ENCODE measurements at places on chromosomes 7 and 10.

GRCh38 chr10:94500063-94500462 is 45.5 kb upstream of the HELLS start:
- DNase-seq = no peak

- DNase-seq = no peak
Measured at GRCh38 chr7:23334482-23335056, 35.4 kb downstream of the MALSU1 start.

- no peak for DNase-seq
Measured at GRCh38 chr7:140645166-140645900, 4.7 kb upstream of the DENND2A start.

- no peak for DNase-seq
Measured at GRCh38 chr7:2044883-2045471, 187.8 kb downstream of the MAD1L1 start.

- DNase-seq = no peak
Measured at GRCh38 chr7:107277331-107277730, 108.5 kb downstream of the HBP1 start.

DNA sequence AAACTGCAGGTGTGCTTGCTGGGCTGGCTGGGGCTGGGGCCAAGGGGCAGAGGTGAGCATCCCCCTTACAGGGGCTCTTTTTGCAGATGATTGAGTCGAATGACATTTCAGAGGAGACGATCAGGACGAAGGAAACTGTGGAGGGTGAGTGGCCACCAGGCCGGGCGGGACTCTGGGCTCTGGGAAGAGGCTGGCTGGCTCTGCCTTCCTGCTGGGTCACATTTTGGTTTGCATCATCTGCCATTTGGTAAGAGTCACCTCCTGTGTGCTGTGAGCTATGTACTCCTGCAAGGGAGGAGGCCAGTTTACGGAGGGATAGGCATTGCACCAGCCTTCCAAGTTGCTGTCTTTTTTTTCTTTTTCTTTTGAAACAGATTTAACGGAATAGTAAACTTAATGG is 73.0 kb upstream of the GTF2IRD1 start:
- DNase-seq = no peak

- DNase-seq = no peak
Measured at GRCh38 chr7:837001-837400, 4.7 kb downstream of the SUN1 start.

DNA sequence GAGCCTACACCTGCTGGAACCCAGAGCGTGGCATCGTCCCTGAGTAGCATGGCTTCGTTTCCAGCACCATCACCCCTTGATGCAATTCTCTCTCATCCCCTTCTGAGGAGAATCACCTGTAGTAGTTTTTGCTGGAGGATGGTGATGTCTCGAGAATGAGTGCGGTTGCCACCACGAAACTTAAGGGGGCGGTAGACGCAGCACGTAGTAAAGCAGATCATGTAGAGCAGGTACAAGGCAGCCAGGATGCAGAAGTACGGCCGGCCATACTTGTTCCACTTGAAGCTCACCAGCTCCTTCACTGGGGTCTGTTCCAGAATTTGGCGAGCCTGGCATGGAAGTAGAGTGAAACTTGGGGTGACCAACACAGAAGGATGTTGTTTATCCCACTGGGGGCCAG is 8.1 kb downstream of the TRPV5 start:
- DNase-seq = no peak

GRCh38 chr7:27189997-27190748 is 5.1 kb upstream of the HOXA11 start:
- no peak for DNase-seq

- DNase-seq = no peak
Measured at GRCh38 chr10:133142523-133143199, 17.4 kb upstream of the KNDC1 start.

DNA sequence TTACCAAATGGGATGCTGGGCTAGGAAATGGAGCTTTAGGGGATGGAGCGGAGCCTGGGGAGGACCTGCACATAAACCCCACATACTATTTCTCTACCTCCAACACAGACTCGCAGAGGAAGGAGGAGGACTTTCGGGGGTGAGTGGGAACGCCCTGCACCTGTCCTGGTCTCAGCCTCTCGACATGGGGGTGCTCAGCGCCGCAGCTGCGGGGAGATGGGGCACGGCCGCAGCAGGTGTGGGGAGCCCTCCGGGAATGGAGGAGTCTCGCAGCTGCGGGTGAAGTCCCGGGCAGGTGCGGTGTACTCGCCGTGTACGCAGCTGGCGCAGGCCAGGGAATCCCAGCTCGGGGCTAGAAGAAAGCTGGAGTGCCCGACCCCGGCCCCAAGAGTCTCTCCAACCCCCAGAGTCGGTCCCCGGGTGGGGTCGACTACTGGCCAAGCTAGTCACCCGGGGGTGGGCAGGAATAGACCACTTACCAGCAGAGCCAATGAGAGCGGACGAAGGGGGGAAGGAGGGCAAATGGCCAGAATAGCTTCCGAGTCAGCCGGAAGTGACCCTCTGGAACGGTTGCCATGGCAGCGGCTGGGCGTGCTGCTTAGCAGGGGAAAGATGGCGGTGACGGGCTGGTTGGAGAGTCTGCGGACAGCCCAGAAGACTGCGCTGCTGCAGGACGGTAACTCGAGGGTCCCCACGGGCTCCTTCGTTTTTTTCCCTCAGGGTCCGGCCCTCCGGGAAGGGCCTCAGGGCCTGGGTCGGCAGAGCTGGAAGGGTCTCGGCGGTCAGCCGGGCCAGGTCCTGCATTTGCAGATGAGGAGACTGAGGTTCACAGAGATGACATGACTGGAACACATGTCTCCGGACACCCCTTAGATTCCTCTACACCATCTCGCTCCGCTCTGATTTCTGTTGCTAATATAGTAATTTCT is at the start of the genes DPCD and POLL:
Gene DPCD, plus strand, starts transcription at position 597 of the 929 bp plus-strand sequence. Its CDS starts 16 bp downstream, at position 613.
Gene POLL, minus strand, starts transcription at position 533 of the 929 bp plus-strand sequence. CDS start 897 bp downstream, outside the sequence.
- peak; percentile 97 for DNase-seq

DNA sequence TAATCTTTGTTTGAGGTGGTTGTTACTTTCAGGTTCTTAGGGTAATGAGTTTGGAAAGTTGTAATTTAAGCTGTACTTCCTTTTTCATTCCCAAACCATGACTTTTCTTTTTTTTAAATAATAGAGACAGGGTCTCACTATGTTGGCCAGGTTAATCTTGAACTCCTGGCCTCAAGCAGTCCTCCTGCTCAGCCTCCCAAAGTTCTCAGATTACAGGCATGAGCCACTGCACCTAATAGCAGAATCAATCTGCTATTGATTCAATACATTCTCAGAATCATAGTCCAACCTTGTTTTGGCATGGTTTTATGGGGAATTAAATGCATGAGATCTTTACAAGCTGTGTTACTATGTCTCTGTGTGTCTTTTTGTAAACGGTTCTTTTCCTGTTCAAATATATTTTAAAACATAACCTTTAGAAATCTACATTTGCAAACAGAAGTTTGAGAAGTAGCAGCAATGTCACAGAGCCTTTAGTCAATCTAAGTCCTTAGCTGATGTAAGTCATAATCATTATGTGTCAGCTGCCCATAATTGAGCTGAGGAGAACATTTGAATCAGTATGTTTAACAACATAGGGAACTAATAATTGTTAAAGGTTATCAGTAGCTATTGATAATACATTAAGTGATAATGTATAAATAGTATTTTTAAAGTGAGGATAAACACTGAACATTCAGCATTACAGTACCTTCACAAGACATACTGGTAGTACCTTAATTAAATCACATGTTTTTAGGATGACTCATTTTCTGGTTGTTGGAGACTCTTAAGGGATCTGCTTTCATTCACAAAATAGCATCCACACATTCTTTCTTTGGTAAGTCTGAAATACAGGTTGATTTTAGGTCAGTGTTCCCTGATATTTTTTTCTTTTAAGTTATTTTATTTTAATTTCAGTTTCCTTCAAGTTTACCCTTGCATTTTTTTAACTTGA is 8.8 kb downstream of the INPP5F start:
- no peak for DNase-seq

- DNase-seq = no peak
Measured at GRCh38 chr7:65251851-65252620, 121.6 kb upstream of the ZNF92 start.

DNA sequence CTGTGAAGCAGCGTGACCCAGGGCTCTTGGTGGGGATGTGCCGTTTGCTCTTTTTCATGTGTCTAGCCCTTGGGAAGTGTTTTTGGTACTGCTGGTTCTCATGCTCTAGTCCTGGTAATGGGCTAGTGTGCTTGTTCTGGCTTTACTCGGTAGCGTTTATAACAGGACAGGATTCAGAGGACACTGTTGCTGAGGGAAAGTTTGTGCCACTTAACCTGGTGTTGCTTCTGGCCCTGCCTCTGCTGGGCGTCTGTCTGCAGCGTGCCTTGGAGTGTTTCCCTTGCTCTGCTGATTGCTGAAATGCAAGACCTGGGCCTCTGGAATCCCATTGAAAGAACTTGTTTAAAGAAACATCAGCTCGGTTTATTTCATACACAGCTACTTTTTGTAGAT is 35.0 kb downstream of the INPP5A start:
- no peak for DNase-seq

DNA sequence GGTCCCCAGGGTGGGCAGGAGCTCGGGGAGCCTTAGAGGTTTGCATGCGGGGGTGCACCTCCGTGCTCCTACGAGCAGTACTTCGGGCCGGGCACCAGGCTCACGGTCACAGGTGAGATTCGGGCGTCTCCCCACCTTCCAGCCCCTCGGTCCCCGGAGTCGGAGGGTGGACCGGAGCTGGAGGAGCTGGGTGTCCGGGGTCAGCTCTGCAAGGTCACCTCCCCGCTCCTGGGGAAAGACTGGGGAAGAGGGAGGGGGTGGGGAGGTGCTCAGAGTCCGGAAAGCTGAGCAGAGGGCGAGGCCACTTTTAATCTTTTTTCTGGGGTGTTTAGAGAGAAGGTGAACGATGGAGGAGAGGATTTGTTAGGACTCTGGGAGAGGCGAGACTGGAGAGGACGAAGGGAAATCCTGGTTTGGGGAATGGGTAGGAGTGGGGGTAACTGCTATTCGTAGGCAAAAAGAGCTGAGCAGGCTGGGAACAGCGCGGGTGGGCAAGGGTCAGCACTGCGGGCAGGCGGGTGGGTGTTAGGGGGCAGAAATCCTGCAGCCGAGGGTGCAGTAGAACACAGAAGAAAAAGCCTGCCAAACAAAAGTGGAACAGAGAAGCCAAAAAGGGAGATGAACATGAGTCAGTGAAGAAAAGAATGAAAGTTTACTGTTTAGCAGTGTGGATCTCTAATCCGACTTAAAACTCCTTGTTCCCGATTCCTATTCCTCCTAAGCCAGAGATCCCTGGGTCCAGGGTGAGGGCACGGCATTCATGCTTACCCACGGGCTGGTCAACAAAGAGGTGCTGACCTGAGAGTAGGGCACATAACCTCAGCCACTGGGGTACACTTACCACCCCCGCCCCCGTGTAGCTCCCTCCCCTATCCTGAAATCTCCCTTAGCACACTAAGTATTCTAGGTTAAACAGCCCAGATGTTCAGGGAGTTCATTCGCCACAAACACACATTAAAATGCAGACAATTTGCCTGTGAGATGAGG is 26.9 kb downstream of the PRSS2 start:
- DNase-seq = no peak

DNA sequence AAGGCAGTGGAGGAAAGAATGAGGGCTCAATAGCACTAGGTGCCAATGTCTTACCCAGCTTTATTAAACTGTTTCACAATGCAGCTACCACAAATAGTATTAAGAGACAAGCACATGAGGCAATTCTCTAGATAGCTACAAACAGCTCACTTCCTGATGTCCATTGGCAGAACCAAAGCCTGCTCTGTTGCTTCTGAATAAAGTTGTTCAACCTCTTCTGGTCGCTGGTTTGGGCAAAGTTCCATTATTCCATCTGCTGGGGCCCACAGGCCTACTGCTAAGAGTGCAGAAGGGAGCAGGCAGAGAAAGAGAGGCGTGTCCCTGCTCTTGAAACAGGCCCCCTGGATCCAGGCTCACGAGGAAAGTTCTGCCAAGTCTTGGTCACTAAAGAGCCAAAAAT is 173.9 kb downstream of the ZNF438 start:
- DNase-seq = no peak

DNA sequence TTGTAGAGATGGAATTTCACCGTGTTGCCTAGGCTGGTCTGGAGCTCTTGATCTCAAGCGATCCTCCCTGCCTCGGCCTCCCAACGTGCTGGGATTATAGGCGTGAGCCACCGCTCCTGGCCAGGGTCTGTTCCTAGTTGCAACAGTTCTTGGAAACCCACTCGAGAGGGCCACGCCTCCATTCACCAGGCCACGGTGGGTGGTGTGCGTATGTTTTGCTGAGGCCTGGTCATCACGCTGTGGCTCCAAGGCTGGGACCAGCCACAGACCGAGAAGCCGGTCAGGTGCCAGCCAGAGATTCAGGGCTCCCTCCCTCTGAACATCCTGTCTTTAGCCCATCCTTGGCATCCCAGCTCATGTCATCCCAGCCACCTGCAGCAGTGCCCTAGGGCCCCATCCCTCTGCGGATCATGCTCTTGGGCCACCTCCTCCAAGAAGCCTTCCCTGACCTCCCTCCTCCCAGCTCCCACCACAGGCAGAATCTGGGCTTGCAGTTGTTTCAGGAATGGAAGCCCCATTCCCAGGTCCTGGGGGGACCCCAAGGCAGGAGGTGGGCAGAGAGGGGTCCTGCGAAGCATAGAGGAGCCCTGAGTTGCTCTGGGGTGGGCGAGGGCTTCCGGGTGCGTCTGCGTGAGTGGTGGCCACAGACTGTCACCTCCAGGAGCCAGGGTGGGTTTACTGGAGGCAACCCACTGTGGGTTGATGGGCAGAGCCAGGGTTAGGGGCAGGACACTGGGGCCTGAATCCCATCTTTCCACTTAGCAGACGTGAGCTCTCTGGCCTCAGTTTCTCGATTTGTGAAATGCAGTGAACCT is 5.2 kb downstream of the LAT2 start:
- DNase-seq = no peak

DNA sequence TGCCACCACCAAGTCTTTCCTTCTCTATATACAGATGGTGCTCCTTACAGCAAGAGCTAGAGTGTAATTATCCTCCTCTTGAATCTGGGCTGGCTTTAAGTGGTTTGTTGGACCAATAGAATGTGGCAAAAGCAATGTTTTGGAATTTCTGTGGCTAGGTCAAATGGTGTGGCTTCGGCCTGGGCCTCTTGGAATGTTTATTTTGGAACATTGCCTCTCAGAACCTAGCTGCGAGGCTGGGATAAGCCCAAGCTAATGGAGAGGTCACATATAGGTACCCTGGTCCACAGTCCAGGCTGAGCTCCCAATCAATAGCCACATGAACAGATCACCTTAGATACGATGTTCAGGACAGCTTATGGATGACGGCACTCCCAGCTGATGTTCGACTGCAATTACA is 556.7 kb downstream of the TYW1 start:
- no peak for DNase-seq

GRCh38 chr7:100475549-100475948 is 3.5 kb downstream of the TSC22D4 start:
- DNase-seq = no peak

DNA sequence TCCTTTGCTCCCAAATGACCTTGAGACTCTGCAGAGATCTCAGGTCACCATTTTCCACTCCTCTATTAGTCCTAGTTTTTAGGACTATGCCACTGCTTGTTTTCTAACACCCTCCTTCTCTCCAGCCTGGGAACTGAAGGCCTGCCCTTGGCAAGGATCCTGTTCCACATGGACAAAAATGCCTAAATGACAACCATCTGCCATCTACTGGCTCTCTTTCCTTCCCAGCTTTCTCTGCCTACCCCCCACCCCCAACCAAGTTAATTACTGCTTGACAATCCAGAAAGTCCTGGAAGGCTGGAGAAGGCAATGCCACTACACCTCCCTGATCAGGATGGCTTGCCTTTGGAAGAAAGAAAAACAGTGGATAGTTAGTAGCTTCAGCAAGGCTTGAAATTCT is 44.8 kb upstream of the SP8 start:
- DNase-seq = no peak

All from GM12891 (cell line).